Myocyte (in vitro differentiated cells): ENCODE measurements at places on chromosomes 16 and 17. TPM values are rescaled to one million over a fixed set of nuclear protein-coding genes. Genes with fewer than 3 reads are reported as not detected.

The WNT9B gene
- not detected in 2 replicates for total RNA-seq

The ICAM2 gene
- total RNA-seq: 1.2 and 2.0 TPM in 2 replicates

The PRCD gene
- total RNA-seq: not detected in 2 replicates

The NPIPA8 gene
- total RNA-seq: 1.8 TPM in 1 of 2 replicates, not detected in the other

The C16orf89 gene
- 0.43 and 0.94 TPM in 2 replicates for total RNA-seq

The CETP gene
- 0.10 TPM in 1 of 2 replicates, not detected in the other for total RNA-seq

The PLXDC1 gene
- total RNA-seq: 49.7 and 65.3 TPM in 2 replicates

DNA sequence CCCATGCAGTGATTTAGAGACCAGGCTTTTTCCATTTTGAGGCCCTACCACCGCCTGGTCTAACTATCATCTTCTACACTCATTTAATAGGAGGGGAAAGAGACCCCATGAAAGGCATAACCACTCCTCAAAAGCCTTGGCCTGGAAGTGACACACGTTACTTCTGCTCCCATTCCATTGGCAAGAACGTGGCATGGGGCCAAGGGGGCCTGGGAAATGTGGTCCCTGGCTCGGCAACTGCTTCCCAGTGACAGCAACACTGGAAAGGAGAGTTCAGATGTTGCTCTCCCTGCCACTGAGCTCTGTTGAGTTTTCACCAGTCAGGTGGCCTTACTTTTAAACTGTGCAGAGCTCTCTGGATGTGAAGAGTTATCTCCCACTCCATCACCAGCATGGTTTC, 45.2 kb upstream of the MAP3K14 start:
- no peak for DNase-seq

GRCh38 chr16:88810166-88810911, 1.4 kb downstream of the APRT start:
- no peak for DNase-seq

DNA sequence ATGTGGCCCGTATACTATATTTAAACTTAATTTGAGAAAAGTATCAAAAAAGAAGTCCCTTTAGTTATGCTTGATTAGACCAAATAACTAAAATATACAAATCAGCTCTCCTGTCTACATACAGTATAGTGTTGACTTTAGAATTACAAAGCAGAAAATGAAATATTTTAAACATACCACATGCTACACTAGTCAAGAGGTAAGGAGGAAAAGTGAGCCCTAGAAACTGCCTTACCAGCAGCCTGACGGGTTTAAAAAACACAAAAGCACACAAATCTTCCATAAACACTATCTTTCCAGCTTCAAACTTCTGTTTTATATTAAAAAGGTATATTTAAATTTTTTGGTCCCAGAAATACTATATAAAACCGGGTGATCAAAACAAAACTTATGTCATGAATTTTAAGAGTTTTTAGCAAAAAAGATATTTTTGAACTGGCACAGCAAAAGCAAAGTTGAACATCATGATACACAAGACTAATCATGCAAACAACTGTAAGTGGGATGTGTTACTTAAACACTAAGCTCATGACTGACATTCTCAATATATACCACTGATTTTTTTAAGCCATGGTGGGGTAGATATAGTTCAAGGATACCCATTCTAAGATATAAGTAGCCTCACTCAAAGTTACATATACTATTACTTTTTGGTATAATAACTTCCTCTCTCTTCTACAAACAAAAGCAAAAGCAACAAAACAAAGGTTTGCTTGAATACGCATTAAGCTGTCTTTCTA, 11.8 kb downstream of the KLHL10 start:
- no peak for DNase-seq
